ENCODE measurements at places on chromosomes 7 and 10.

- no peak for DNase-seq
These were observed 5.0 kb downstream of the PDZD8 start for GRCh38 chr10:117370205-117370604.

DNA sequence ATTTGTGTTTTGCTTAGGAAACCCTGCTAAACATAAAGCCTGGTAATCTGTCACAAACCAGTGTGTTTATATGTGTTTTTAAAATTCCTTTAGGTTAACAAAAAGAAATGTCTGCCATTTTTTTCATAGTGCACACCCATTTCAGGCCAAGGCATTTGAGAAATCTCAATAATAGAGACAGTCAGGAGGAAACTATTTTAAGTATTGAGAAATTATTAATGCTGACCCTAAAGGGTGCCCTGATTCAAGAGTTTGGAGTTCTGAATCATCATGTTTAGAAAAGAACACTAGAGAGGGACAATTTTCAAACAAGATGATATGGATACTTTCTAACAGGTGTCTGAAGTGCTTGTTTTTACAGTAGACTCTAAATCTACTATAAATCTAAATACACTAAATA, 28.7 kb downstream of the MALRD1 start:
- DNase-seq, result no peak

GRCh38 chr7:19110776-19111175, 6.7 kb downstream of the TWIST1 start:
- DNase-seq, result no peak

- DNase-seq, result no peak
These were observed 247.7 kb upstream of the MGMT start for GRCh38 chr10:129219364-129219763.

- DNase-seq, result no peak
These were observed 36.6 kb downstream of the ADRA2A start for GRCh38 chr10:111113238-111113960.

GRCh38 chr7:142614116-142614515, 135.2 kb upstream of the PRSS1 start:
- DNase-seq, result no peak

- DNase-seq, result peak; percentile 88
These were observed 5.1 kb downstream of the COMTD1 start for GRCh38 chr10:75230600-75231038.

GRCh38 chr10:110498982-110499795, 1.5 kb downstream of the DUSP5 start:
- DNase-seq, result peak; percentile 34

GRCh38 chr10:123522702-123523312, 143.3 kb upstream of the GPR26 start:
- no peak for DNase-seq

- no peak for DNase-seq
These were observed 175.5 kb upstream of the SHH start for GRCh38 chr7:155987681-155988235.

- no peak for DNase-seq
These were observed 891.9 kb upstream of the ZNF722 start for GRCh38 chr7:63106506-63107388.

DNA sequence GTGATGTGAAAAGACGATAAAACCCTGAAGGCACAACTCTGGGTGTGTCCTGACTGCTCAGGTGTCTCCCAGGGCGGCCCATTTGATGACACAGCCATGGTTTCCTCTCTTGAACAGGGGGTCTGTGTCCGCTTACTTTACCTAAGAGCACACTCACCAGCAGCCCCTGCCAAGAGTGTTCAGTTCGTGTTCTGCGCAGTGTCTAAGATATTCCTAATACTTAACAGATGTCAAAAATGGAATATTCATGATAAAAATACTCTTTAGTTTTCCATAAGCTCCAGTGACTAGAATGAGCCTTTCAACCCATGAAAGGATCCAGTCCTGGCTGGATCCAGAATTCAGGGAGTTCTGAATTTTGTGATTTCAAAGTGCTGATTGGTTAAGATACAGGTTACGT, 492.4 kb downstream of the TNS3 start:
- no peak for DNase-seq

DNA sequence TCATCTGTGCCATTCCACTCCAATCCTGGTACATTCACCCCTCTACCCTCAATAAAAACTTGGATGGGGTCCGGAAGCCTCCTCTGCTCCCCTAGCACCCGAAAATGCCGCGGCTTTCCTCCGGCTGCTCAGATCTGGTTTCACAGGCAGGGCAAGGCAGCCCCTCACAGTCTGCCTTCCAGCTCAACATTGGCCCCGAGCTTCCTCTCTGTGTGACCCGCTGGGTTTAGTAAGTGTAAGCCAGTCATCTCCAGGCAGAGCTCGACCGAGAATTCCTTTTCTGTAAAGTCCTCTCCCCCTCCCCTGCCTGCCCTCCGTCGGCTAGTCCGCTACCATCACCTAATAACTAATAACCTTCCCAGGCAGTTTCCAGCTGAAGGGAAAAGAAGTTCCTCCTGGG, 3.4 kb downstream of the INHBA start:
- DNase-seq, result no peak

GRCh38 chr10:80603516-80603915, 65.8 kb downstream of the SH2D4B start:
- DNase-seq, result no peak

- DNase-seq, result no peak
These were observed 69.7 kb downstream of the CYP51A1 start for GRCh38 chr7:92064438-92065029.

DNA sequence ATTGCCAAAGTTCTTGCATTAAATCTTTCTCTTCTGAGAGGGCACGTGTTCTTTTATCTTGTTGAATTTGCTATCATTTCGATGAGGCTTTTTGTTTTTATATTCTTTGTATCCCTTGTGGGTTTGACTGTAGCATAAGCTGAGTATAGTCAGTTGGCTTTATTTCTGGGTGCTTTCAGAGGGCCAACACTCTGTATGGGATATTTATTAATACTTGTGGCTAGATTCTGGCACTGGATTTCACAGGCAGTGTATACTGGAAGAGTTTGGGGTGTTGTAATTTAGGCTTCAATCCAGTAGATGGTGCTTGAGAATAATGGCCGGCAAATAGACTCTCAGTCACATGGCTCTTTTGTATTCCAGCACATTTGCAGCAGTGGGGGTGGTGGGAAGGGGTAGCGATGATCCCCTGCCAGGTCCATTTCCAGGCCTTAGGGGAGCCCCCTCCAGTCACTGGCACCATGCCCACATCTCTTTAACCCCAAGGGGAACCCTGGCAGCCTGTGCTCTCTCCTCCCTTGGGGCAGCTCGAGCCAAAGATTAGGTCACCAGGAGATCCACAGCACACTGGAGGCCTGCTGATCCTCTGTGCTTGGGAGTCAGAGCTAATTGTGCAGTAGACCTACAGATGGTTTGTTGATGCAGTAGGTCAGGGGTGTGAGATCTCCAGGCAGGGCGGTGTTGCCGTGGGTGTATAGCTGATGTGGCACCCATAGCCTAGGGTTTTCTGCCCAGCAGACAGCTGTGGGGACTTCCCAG, 81.8 kb downstream of the PTPN20 start:
- DNase-seq, result no peak

- DNase-seq, result no peak
These were observed 25.5 kb upstream of the C10orf67 start for GRCh38 chr10:23370106-23370505.

- DNase-seq, result no peak
These were observed 208.1 kb downstream of the AHR start for GRCh38 chr7:17506596-17506995.

GRCh38 chr7:19009241-19009935, 108.0 kb downstream of the TWIST1 start:
- DNase-seq, result no peak

GRCh38 chr7:38727184-38727940, 96.2 kb upstream of the AMPH start:
- DNase-seq, result no peak

DNA sequence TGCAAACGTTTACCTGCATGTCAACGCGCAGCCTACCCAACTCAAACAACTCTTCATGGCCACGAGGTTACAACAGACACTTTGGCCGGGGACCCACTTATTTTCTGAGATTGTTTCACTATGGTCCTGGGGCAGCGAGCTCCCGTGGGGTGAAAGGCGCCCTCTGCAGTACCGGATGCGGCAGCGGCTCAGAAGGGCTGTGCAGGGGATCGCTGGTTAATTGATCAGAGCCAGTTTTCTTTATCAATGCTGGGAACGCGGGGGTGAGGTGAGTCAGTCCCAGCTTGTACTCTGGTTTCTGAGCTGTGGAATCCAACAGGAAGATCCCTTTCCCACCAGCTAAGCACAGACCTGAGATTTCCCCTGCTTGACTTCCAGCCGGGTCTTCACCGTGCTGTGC, 366.5 kb upstream of the KLF6 start:
- no peak for DNase-seq

GRCh38 chr10:79442171-79443040, 3.0 kb downstream of the ZCCHC24 start:
- no peak for DNase-seq

DNA sequence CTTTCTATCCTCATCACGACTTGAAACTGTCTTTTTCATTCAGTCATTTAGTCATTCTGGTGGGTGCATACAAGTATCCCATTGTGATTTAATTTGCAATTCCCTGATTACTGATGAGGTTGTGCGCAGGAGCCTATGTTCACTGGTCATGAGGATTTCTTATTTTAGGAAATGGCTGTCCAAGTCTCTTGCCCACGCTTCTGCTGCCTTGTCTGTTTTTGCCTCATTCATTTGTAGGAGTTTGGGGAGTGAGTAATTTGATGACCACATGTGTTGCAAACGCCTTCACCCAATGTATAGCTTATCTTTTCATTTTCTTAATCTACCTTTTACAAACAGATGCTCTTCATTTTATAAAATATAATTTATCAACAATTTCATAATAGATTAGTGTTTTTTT, 127.3 kb downstream of the ARHGAP22 start:
- no peak for DNase-seq

DNA sequence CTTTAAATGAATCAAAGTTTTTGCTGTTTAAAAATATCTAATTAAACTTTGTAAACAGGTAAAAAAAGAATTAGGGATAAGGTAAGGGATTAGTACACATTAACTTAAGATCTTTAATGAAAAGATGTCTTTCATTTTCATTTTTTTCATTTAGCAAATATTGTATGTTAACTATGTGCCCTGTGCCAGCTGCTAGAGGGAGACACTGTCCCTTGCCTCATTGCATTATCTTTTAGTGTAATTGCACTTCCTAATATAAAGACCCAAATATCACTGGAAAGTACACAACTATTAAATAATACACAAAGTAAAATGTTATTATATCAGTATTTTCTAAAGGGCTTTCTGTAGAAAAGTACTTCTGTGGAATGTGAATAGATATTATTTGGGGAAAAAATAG, 102.7 kb downstream of the GPR37 start:
- no peak for DNase-seq

- no peak for DNase-seq
These were observed 64.9 kb downstream of the STEAP1B start for GRCh38 chr7:22435105-22435504.

Data from activated T-helper 9 cell treated with anti-CD3 and anti-CD28 coated beads, Interleukin-2, amount 50 U/mL, for 16 hours (primary cell).